Pulmonary artery endothelial cell (primary cell): ENCODE measurements at places on chromosomes 7 and 10. TPM values are rescaled to one million over a fixed set of nuclear protein-coding genes. Genes with fewer than 3 reads are reported as not detected.
A peak's percentile ranks its signal among the peaks of the same experiment; 100 is the strongest.

DNA sequence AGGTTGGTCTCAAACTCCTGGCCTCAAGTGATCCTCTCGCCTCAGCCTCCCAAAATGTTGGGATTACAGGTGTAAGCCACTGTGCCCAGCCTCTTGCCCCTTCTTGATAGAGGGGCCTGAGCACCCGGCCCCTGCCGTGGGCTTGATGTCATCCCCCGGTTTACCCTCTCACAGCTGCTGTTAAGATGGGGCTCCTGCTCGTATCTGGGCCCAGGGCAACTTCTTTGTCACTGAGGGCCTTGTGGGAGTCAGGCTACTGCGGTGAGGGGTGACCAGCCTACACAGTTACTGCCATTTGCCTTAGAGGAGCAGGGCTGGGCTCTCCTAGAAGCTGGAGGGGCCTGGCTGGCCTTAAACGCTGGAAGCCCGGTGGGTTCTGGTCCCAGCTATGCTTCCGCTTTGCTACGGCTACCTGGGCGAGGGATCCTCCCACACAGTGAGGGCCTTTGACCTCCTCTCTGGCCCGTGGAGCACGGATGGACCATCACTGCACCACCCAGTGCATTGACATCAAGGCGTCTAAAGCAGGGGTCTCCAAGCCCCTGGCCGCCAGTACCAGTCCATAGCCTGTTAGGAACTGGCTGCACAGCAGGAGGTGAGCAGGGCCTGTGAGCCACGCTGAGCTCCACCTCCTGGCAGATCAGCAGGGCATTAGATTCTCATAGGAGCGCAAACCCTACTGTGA, 1.1 kb upstream of the TMEM130 start:
- DNase-seq: no peak

DNA sequence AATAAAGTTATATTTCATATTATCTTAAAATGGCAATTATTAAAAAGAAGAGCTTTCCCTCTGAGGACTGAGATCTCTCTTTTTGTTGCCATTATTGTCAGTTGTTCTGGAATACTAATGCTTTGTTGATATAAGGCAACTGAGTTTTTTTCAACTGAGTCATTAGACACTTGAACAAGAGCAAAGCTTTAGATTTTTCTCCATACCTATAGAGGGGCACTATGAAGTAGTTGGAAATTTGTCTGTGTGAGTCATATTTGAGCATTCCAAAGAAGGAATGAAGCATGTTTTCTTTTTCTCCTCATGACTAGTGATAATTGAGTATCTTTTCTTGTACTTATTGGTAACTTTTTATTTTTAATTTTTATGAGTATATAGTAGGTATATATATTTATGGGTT, 24.5 kb downstream of the RPA3 start:
- DNase-seq: peak; percentile 17

- no peak for DNase-seq
These were observed 52.8 kb downstream of the C10orf105 start for GRCh38 chr10:71666639-71667386.

DNA sequence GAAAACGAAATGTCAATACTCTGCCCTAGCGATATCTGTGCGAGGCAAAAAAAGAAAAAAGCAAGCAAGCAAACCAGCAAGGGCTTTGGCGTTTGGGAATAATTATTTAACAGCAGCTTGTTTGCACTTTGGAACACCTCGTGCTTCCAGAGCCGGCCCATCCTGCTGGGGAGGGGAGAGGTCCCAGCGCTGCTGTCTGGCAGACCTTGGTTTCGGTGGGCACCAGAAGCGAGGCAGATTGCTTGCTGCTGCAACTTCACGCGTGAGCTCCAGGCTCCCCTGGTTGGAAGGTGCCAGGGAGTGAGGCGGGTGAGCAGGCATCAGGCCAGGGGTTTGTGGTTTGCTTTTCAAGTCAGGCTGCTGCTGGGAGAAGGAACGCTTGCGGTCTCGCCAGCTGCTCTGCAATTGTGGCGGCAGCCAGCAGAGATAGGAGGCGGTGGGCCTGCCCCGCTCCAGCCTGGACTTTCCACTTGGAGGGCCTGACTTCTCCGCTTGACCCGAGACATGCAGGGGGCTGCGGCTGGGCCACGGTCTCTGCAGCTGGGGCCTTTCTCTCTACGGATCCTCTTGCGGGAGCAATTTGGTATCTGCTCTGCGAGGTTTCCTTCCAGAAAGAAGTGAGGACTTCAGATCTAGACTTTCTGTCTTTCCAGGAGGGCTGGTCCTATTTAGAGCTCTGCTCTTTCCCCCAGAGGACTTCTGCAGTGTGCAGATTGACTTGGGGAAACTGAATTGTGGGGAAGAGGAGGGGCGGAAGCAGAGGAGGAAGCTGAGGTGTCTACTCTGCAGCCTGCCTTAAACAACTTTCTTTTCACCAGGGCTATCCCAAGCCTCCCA, 131.4 kb downstream of the PRPF18 start:
- DNase-seq: no peak

GRCh38 chr10:24209946-24210491, 1.1 kb downstream of the KIAA1217 start:
- peak; percentile 29 for DNase-seq

DNA sequence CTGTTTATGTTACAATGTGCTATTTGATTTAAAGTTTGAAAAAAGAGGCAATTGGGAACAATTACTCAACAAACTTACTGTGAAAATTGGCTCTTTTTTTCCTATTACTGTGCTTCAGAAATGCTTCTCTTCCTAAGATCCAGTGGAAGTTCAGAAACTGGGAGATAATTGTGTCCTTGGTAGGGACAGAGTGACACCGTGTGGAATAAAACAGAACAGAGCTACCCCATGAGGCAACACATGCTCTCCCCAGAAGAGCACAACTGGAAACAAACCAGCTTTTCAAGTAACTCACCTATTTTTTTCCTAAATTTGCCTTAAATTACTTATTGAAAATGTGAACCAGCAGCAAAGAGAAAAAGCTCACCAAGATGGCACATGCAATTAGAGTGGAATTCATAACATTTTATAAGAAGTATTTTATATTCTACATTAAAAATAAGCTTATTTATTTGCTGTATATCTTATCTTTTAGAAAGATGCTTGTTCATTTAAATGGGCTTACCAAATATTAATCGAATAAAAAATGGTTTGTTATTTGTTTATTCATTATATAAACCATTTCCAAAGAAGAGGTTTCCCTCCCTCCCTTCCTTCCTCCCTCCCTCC, 346.1 kb upstream of the ANKRD30A start:
- DNase-seq: peak; percentile 41

DNA sequence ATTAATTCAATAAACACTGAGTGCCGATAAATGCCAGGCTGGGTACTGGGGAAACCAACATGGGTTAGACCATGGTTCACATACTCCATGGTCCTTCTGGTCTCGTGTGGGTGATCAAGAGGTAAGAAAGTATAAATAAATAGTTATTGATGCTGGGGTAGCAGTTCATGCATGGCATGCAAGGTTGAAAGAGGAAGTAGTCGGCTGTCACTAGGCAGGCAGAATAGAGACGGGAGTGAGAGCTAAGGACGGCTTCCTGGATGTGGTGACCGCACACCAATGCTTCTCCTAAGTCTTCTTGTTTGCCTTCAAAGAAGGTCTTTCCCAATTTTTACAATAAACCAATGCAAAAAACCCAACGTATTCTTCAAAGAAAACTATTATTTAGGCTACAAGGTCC, 208.6 kb downstream of the ADAM12 start:
- DNase-seq: no peak

DNA sequence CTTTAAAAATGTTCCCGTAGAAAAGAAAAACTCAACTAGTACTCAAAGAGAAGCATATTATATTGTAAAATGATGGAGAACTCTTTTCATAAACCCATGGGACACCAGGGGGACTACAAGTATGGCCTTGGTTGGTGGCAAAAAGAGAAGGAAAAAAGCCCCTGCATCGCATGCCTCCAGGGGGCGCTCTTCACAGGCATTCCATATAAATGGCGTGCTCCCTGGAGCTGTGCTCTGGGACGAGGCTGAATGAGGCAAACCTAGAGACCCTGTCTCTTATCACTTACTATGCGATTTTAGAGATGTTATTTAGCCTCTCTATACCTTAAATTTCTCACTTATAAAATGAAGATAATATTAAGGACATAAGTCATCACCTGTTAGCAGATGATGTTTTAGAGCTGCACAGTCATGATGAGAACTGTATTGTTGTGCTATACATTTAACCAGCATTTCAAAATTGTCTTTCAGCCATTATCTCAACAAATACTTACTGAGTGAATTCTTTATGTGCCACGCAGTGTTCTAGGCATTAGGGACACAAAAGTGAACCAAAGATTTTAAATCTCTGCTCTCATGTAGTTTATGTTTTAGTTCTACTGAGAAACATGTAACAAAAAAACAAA, 105.8 kb downstream of the ARHGAP21 start:
- DNase-seq: peak; percentile 10

DNA sequence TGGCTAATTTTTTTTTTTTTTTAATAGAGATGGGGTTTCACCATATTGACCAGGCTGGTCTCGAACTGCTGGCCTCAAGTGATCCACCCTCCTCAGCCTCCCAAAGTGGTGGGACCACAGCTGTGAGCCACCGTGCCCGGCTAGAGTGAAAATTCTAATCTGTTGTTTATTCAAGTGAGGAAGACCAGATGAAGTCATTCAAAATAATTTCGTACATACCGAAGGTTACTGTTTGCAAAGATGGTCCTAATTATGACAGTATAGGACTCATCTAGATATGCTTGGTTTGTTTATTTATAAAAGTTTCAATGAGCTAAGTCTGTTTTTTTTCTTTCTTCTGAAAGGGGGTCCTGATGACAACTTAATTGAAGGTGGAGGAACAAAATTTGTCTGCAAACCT, 376.8 kb downstream of the EXOC4 start:
- DNase-seq: no peak

GRCh38 chr10:119165171-119166117, at the start of gene SFXN4:
TSS of gene SFXN4 (minus strand) at chr10:119165714. CDS start at chr10:119165647, 67 bp downstream.
- no peak for DNase-seq

- peak; percentile 87 for DNase-seq
These were observed 8.5 kb upstream of the METTL27 start for GRCh38 chr7:73850781-73851207.

DNA sequence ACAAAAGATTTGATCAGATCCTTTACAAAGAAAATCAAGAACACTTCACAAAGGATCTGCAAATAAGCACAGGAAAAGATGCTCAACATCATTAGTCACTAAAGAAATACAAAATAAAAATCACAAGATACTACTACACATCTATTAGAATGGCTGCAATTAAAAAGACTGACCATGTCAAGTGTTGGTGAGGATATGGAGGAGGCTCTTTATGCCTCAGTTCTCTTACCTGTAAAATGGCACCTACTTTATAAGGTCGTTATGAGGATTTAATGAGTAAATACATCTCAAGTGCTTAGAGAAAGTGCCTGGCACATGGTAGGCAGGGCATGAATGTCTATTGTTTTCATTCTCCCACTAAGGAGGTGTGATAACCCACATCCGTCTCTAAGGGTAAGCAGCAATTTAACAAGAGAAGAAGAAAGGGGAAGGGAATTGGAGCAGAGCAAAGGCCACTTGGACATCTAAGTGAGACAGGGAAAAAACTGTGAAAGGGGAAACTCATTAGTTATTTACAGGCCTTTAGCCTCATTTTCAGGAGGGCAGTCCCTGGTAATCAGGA, 157.5 kb upstream of the NFE2L3 start:
- DNase-seq: no peak

DNA sequence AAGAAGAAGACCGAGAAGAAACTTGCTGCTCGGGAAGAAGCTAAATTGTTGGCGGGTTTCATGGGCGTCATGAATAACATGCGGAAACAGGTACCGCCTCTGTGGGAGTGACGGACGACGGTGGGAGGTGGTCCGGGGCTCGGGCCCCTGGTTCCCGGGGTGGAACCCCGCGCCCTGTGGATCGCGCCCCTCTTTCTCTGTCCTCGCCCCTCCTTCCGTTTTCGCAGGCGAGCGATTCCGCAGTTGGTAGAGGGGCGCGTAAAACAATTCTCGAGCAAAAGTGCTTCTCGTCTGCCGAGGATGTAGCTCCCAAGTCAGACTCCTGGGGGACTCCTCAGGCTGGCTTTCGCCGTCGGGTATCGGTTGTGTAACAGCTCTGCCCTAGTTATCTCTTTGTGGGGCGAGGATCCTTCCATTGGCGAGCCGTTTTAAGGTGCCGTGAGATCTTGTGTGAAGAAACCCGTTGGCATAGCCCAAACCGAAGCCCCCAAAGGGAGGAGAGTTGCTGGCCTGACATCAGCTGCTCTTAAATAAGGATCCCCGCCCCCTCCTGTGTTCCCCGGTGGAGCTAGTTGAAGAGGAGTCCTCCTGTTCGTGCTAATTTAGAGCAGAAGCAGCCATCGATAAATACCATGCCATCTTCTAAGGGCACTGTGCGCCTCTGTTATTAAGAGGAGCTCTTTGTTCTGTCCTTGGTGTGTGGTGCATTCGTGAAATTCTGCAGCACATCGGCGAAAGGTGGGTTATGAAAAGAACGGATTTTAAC, 655 bp downstream of the KLHL7 start:
- DNase-seq: no peak

GRCh38 chr7:66075590-66076461, at the start of gene ASL:
TSS of gene ASL (plus strand) at chr7:66075819. CDS start at chr7:66076082, 263 bp downstream.
- DNase-seq: peak; percentile 58

DNA sequence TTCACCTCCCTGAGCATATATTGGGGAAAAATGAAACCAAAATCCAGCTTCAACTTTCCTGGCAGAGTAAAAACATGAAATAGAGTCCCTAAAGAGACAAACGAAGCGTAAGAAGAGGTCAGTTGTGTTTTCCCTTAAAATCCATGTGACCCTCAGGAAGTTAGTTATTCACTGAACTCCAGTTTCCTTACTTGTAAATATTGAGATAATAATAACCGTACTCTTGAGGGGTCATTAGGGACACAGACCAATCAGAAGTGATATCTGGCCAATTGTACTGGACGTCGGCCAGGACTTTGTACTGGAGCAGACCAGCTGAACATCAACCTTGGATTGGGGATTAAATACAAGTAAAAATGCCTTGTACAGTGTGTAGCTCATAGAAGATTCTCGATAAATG, 167.0 kb downstream of the GATA3 start:
- no peak for DNase-seq

DNA sequence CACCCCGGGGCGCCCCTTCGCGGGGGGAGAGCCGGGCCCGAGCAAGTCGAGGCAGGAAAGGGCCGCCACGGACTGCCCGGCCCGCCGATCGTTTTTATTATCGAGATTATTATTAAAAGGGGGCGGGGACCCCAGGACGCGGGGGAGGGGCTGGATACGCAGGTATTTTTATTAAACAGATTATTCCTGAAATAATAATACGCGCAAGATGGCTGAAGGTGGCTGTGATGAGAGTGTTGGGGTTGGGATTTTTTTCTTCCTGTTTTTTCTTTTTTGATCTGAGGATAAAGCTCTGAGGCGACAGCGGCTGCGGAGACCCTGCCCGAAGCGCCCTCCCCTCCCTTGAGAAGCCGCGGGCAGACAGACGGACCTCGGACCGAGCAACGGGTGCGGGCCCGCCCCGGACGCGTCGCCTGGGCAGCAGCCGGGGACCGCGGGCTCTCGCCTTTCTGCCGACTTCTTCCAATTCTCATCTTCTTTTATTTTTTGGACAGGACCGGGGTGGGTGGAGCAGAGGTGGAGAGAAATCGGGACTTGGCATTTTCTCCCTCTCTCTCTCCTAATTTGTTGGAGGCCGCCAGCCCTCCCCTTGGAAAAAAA, 1.4 kb upstream of the TRIM8 start:
- no peak for DNase-seq

- DNase-seq: no peak
These were observed 129.1 kb upstream of the ITGB1 start for GRCh38 chr10:33087152-33087551.

Gene DLX5
- total RNA-seq: not detected in 2 replicates

Gene HYAL4
- total RNA-seq: 0.20 TPM in 1 of 2 replicates, not detected in the other

Gene LOXL4
- total RNA-seq: 1.1 and 1.3 TPM in 2 replicates
